ENCODE measurements at places on chromosomes 7 and 10. TPM values are rescaled to one million over a fixed set of nuclear protein-coding genes. Genes with fewer than 3 reads are reported as not detected.

- H3K4me3 ChIP-seq, result no peak overlapping the region
- H3K27me3 ChIP-seq, result peaks cover 14% of the 10 kb centered on the region
- no peaks in the 10 kb centered on the region for H3K36me3 ChIP-seq
- H3K4me1 ChIP-seq, result no peaks in the 10 kb centered on the region
- no peak overlapping the region for H3K27ac ChIP-seq
Measured at GRCh38 chr10:75048669-75049098, 62.8 kb upstream of the SAMD8 start.

GRCh38 chr7:87575521-87575920 lies 25.2 kb downstream of the ABCB1 start:
- H3K4me3 ChIP-seq, result no peak overlapping the region
- no peak overlapping the region for H3K27ac ChIP-seq
- peaks cover 42% of the 10 kb centered on the region for H3K4me1 ChIP-seq
- no peaks in the 10 kb centered on the region for H3K36me3 ChIP-seq

Gene SFRP5
- 0.20 TPM for total RNA-seq

DNA sequence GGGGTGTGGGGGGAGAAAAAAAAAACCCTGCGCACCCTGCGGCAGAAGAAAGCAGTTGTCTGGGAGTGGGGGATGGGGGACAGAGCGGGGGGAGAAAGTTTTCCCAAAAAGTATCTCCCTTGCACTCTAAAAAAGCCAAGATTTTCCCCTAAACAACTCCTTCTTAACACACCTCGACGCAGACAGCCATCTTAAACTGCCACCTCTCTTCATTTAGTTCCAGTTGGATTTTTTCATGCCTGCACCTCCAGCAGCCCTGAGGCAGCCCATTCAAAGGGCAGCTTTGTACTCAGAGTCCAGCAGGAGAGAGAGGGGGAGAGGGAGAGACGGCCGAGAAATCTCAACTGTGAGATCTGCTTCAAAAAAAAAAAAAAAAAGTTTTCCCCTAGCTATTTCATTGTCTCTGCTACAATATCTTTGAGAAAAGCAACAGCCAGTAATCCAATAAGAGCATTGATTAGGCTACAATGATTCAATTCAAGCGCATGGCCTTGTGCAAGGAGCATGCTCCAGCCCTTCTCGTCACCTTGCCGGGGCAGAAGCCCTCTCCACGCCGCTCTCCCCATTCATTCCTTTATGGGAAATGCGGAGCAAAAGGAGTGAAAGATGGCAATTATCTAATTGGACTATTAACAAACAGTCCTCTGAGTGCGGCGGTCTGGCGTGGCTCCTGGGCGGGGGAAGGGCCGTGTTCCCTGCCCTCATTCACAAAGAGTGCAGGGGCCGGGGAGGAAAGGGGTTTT lies 939 bp upstream of the VAX1 start:
- H3K4me1 ChIP-seq, result no peaks in the 10 kb centered on the region
- DNase-seq, result no peak
- H3K4me3 ChIP-seq, result no peak overlapping the region
- no peaks in the 10 kb centered on the region for H3K36me3 ChIP-seq
- peaks cover 32% of the 10 kb centered on the region for H3K27me3 ChIP-seq

GRCh38 chr7:155431711-155432110 lies 26.2 kb upstream of the EN2 start:
- H3K4me3 ChIP-seq, result no peak overlapping the region
- H3K36me3 ChIP-seq, result no peaks in the 10 kb centered on the region
- H3K4me1 ChIP-seq, result no peaks in the 10 kb centered on the region

All from Calu3 (cell line).